ENCODE measurements at places on chromosomes 2 and 18.

- DNase-seq = no peak
Measured at GRCh38 chr2:201618744-201619662, 24.3 kb downstream of the TMEM237 start.

DNA sequence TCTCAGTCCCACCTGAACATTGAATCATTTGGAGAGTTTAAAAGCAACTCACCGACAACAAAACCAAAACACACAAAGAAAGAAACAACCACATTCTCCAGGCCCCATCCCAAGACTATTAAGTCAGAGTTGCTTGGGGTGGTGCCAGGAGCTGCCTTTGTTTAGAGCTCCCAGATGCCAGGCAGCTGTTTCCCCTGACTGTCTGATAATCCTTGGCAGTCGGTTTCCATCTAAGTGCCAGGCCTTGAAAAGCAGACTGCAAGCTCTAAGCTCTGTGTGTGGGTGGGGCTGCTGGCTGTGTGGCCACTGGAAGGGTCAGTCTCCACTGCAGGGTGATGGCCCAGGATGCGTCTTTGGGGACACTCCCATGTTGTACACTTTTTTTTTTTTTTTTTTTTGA is 255.3 kb upstream of the AGAP1 start:
- no peak for DNase-seq

GRCh38 chr2:105090091-105090490 is 52.2 kb downstream of the MRPS9 start:
- no peak for DNase-seq

- no peak for DNase-seq
Measured at GRCh38 chr2:121617042-121617599, 32.1 kb downstream of the CLASP1 start.

- DNase-seq = no peak
Measured at GRCh38 chr2:104412384-104412783, 441.5 kb upstream of the POU3F3 start.

- DNase-seq = peak; percentile 77
Measured at GRCh38 chr2:120312860-120313694, 32.9 kb upstream of the INHBB start.

GRCh38 chr2:216557820-216558219 is 59.2 kb downstream of the RPL37A start:
- no peak for DNase-seq

DNA sequence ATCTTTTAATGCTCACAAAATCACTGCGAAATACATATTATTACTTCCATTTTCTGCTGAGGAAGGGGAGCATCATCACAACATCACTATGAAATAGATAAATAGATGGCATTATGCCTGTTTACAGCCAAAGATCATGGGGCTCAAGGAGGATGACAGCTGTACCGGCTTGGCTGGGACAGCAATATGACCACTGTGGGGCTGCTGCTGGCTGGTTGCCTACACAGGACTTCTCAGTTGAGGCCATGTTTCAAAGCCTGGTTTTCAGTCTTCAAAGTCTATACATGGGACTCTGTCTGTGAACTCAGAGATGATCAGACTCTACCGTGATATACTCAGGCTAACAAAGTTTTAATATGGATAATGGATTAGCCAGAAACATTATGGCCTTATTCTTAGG is 58.7 kb downstream of the SPATS2L start:
- no peak for DNase-seq

GRCh38 chr2:163490281-163490680 is 245.5 kb downstream of the FIGN start:
- no peak for DNase-seq

GRCh38 chr2:64914735-64915509 is 74.3 kb upstream of the SLC1A4 start:
- DNase-seq = no peak

DNA sequence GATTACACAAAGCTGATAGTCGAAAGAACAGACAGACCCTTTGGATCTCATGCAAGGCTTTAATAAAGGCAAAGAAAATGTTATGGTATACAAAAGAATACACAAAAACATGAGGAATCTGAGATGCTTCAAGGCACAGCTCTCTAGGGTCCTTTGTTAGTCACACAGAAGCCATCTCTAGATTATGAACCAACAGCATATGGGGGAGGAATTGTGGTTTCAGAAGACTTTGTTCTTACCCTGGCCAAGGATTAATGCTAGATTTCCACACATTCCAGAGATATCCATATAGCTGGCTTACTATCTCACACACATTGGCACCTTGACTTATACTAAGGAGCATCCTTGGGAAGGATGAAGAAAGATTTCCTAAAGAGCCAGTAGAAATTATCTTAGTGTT is 206.1 kb downstream of the GULP1 start:
- no peak for DNase-seq

DNA sequence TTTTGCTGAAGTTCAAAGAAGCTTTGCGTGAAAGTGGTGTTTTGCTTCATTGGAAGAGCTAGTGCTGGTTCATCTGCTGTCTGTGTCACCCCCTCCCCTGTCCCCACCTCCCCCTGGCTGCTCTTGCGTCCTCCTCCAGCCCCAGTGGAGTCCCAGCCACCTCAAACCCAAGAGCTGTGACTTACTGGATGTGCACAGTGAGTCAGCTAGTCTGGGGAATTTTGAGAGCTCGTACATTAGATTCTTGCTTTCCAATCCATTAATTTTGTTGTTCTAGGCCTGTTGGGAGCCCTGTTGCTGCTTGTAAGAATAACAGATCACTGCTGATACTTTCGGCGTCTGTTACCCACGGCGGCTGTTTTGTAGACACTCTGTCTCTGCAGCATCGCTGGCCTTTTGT is 412.1 kb downstream of the TSN start:
- no peak for DNase-seq

DNA sequence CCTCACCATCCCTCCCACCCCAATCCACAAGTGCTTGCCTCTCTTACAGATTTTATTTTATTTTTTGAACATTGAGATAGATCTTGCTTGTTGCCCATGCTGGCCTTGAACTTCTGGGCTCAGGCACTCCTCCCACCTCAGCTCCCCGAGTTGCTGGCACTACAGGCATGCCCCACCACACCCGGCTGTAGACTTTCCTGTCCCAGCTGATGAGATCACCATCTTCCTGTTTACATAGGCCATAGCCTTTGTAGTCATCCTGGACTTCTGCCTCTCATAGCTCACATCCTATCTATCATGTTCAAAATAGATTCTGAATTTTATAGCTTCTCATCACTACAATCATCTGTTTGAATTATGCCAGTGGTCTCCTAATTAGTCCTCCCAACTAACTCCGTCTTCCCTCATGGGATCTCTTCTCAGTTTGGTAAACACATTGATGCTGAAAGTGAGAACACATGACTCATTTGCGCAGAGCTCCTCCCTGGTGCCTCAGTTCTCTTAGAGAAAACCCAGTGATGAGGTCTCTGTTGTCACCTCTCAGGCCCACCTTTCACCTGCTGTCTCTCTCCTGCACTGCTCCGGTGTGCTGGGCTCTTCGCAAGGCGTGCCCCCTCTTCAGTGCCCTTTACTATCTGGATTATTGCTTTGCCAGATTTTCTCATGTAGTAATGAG is 243.0 kb downstream of the ZNF407 start:
- DNase-seq = peak; percentile 52

GRCh38 chr2:200905618-200906296 is 16.6 kb downstream of the NIF3L1 start:
- DNase-seq = peak; percentile 46

- no peak for DNase-seq
Measured at GRCh38 chr18:79548621-79548985, 131.0 kb upstream of the CTDP1 start.

GRCh38 chr2:174748948-174749347 is 15.3 kb downstream of the CHRNA1 start:
- peak; percentile 87 for DNase-seq

DNA sequence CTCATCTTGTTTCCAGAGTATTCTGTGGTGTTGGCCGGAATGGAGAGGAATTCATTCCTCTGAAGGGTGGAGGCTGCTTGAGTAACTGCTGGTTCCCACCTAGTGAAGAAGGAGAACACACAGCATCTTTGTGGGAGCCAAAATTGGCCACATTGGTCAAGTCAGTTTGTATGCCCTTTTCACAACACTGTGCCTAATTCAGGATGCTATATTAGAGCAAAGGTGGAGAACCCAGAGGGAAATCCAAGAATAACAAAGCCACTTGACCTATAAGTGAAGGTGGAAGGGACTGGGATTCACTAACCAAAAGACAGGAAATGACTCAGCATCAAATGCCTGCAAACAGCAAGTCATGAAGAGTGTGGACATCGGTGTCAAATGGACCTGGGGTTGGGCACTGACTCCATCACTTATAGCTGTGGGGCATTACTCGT is 27.3 kb upstream of the MLPH start:
- peak; percentile 46 for DNase-seq

DNA sequence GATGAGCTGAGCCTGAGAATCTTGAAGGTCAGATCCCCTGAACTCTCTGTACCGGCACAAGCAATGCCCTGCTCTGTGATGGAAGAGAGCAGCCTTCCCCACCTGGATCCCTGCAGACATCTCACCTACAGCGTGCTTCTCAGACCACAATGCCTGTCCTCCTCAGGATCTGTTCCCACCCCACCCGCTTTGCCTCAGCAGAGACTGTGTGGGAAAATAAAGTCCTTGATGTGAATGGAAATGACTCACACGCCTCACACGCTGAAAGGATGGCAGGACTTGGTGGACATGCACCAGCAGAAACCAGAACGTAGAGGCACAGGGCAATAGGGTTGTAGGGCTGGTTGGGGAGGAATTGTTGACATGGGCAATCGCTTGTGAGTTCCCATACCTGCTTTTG is 117.9 kb upstream of the POU3F3 start:
- no peak for DNase-seq
